HCT116 (cell line): ENCODE measurements at places on chromosomes 12 and 14. TPM values are rescaled to one million over a fixed set of nuclear protein-coding genes. Genes with fewer than 3 reads are reported as not detected.

AICDA gene
- not detected for total RNA-seq

ZBTB39 gene
- 12.3 TPM for total RNA-seq

- DNase-seq: no peak
Observed at GRCh38 chr12:122867691-122868461, 28.0 kb downstream of the VPS37B start.

- no peak for DNase-seq
Observed at GRCh38 chr14:31843361-31844091, 233.6 kb upstream of the ARHGAP5 start.

DNA sequence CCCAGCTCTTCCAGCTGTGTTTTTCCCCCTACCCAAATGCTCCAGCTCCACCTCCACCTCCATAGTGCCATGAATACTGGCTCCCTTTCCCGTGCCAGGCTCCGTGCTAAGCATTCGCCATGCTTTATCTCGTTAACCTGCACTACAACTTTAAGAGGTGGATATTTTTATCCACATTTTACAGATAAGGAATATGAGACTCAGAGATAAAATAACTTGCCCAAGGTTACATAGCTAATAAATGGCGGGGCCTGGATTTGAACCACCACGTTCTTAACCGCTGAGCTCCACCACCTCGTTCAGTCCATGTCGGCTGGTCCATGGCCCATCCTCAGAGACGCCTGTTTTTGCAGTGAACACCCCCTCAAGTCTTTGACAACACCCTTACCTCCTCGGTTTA is 115.0 kb downstream of the ZFP36L1 start:
- no peak for DNase-seq

- no peak for DNase-seq
Observed at GRCh38 chr12:20577054-20577453, 118.1 kb upstream of the SLCO1C1 start.
